Activated CD8-positive, alpha-beta memory T cell treated with anti-CD3 and anti-CD28 coated beads, Interleukin-2, amount 10 ng/mL, durations not matched to agents 7 days and 5 days (primary cell): ENCODE measurements at places on chromosomes 7 and 10. TPM values are rescaled to one million over a fixed set of nuclear protein-coding genes. Genes with fewer than 3 reads are reported as not detected.

DNA sequence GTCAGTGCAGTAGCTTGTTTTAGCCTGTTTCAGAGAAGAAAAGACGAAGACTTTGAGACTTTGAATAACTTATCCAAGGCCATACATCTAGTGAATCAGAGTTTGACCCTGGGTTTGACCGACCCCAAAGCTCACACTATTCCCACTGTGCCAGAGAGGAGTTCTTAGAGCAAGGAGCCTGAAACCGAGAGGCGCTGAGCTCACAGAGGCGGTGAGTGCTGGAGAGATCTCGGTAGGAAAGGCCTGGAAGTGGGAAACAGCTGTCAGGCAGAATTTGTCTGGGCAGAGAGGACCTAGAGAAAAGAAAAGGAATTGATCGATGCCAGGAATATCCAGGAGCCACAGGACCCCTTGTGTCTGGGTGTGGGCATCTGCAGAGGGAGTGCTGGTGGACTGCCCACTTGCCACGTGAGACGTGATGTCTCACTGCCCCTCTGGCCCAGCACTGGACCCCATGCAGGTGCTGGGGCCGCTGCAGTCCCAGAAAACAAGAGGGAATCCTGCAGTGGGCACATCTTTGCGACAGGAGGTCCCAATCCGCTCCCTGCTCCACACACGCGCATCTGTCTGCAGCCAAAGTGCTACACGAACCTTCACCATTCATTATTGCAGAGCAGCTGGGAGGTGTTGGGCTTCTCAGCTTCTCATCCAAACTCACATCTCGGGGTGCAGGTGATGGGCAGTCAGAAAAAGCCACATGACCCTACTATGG lies 6.2 kb downstream of the CALML3 start:
- DNase-seq: no peak

DNA sequence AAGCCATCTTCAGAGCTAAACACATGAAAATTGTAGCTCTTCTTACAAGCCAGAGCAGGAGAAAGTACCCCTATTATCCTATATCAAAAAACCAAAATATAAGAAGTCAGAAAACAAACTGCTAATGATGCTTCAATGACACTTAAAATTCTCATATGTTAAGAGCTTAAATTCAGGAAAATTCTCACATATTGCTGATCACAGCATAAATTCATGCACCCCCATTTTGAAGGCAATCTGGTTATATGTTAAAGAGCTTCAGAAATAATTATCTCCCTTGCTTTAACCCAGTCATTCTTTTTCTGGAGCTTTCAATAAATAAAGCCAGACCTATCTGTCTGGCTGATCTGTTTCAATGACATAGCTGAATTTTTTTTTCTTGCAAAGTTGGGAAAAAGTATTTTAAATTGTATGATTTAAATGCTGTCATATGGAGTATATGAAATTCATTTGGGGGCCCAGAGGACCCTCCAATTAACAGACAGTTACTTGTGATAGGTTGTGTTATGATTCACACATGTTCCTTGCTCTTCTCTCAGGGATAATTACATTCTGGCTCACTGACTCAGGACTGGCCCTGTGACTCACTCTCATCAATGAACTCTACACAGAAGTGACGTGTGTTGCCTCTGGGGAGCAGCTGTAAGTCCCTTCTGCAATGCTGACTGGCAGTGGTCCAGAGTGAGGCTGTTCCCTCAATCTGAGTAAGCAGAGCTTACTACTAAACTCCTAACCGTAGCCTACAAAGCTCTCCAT lies 85.2 kb downstream of the HGF start:
- no peak for DNase-seq

DNA sequence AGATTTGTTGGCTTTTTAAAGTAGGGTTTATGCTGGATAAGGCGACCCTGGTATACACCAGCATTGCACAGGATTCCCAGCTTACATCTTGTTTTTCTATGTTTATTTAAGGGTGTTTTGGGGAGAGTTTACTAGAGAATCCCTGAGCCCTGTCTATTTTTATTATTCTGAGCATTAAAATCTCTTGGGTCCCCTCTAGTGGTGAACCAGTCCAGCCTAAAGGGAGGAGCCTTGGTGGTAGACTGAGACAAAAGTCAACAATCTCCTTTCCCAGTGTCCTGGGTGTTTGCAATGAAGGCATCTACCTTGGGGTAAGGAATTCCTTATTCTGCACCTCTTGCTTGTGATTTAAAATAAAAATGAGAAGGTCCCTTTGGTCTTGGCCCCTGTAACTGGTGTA lies 38.2 kb downstream of the ANTXRL start:
- no peak for DNase-seq

TMEM270 gene
- not detected for total RNA-seq

ZNF467 gene
- total RNA-seq: not detected
